ENCODE measurements at places on chromosomes 3 and 15. TPM values are rescaled to one million over a fixed set of nuclear protein-coding genes. Genes with fewer than 3 reads are reported as not detected.

- no peak for DNase-seq
These were observed 289.1 kb upstream of the CFAP20DC start for GRCh38 chr3:59338934-59339333.

The FAM43A gene
- 6.9 TPM for total RNA-seq

GRCh38 chr3:42511736-42512135, 9.3 kb downstream of the VIPR1 start:
- no peak for DNase-seq

DNA sequence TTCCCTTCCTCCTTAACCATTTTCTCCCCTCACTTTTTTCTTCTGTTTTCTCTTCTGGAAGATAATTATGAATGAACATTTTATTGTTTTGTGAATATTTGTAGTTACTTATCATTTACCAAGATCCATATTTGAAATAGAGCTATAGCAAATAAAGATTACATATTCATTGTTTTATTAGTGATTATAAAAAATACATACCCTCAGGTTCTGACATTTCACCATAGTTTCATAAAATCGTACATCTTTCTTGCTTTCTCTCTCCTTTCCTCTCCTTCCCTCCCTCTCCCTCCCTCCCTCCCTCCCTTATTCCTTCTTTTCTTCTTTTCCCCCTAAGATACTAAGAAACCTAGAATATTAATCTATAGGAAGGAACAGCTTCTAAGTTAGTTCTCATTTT, 410.9 kb upstream of the GOLIM4 start:
- DNase-seq: no peak

DNA sequence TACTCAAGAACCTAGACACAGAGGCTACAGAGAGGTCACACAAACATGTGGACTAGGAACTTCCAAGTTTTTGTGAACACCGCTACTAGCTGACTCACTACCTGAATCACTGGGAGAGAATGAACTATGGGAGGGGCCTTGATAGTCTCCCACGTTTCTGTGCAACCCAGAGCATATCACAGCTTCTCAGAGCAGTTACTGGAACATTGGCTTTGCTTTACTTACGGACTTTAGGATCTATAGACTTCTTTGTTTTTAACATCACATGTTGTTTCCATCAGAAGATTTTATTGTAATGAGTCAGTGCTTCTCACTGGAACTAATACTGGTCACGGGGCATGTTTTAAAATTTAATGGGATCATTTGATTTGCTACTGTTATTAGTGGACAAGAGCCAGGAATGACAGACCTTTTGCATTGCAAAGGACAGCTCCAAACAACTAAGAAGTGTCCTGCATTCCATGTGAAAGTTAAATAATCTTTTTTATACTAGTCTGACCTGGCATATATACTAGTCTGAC, 35.6 kb downstream of the RTP4 start:
- no peak for DNase-seq

DNA sequence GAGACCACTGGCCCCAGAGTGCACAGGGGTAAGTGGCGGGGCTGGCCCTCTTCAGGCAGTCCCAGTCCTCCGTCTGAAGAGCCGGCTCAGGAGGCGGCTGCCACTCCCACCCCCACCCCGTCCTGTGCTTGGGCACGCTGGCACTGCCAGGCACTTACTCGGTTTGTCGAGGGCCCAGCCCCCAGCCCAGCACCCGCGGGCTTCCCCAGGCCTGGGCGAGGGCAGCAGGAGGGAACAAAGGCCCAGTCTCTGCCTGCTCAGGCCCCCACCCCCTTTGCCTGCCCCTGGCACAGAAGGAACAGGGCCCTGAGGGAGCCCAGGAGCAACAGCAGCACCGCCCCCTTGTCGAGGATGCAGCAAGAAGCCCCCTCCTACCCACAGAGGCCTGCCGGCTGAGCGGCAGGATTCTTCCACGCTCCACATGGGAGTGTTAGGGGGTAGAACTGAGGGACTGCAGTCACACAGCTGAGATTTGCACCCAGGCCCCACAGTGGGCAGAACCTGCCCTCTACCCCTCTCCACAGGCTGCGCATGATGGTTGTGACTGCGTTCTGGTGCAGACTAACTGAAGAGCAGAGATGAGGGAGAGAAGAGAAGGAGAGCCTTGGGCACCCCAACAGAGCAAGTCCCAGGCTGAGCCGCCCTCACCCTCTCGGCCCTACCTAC, 8.9 kb downstream of the DUSP7 start:
- no peak for DNase-seq

GRCh38 chr15:45941367-45941766, 306.5 kb downstream of the SQOR start:
- DNase-seq: no peak

- DNase-seq: no peak
These were observed 514 bp downstream of the MBNL1 start for GRCh38 chr3:152269056-152269830.

GRCh38 chr3:9727041-9727595, 4.4 kb upstream of the BRPF1 start:
- peak; percentile 60 for DNase-seq

DNA sequence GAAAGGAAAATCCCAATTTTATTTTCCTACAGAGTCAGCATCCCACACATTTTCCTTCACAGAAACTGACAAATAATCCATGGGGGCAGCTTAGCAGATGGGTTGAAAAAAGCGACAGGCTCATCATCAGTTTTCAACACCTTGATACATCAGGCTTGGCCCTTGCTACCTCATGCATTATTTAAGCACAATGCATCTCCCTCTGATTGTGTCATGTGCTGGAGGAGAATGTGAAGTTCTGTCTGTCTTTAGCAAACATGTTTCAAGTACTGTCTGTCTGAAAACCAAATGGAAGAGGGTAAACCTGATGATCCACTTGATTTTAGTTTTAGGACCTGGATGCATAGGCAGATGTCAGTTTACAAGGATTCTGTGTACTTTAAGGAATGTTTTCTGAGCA, 128.6 kb upstream of the ADAMTS9 start:
- no peak for DNase-seq

DNA sequence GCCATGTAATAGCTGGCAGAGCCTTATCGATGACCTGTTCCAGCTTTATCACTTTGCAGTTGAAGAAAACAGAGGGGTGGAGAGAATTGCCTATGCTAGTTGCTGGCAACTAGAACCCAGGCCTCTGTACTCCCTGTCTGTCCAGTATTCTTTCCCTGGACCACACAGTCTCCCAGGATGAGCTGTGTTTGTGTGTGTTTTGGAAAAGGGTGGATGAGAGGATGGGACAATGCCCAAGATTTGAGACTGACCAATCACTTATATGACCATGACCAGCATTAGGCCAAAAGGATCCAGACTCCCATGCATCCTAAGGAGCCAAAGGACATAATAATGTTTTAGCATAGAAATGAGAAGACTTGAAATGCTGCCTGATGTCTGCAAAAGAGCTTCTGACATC, 102.6 kb downstream of the CD200R1L start:
- DNase-seq: no peak

The DNAH12 gene
- 0.11 TPM for total RNA-seq

DNA sequence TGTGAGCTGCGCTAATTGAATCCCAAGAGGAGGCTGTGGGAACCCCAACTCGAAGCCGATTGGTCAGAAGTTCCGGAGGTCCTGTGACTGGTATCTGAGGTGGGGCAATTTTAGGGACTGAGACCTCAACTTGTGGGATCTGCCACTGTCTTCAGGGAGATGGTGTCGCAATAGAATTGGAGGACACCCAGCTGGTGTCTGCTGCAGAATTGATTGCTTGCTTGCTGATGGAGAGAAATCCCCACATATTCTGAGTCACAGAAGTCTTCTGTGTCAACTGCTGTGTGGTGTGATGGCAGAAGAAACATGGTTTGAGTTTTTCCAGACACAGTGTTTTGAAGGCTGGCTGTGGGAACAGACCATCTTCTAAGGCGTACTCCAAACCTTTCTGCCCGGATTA, 99.7 kb upstream of the PLXNA1 start:
- no peak for DNase-seq

The GRIP2 gene
- not detected for total RNA-seq

DNA sequence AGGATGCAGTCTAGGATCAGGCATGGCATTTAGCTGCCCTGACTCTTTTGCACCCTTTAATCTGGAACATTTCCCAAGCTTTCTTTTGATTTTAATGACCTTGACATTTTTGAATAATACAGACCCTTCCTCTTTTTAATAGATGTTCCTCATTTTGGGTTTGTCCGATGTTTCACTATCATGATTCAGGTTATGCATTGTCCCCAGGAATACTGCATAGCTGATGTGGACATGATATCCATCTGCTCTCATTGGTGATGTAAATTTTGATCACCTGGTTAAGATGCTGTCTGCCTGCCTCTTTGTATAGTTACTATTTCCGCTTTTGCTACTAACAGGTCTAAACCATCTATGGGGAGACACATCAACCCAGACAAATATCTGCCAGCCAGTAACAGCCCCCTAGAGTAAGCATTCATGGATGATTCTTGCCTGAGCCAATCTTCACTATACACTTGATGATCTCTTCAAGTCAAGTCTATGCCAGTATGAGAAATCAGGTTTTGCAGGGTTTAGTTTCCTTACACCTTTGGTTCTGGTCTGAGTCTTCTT, 50.6 kb upstream of the ULK4 start:
- DNase-seq: no peak

DNA sequence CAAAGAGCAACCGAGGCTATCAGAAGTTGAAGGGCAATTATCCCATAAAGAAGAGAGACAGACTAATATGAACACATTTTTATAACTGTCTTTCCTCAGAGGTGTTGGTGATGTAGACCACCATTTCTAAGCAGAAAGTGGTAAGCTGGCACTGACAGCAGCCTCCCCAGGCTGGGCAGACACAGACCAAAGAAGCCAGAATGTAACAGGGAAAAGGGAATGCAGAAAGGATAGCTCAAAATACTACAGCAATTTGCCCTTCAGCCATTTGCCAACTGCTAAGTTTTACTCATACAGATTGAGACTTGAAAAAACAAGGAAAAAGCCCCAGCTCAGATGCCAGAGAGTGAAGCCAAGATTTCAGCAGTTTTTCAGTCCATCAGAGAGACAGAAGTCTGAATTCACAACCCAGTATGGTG, 73.5 kb upstream of the ABI3BP start:
- DNase-seq: no peak

The SLC9A9 gene
- total RNA-seq: 1.6 TPM

The LRRC31 gene
- 0.07 TPM for total RNA-seq

- no peak for DNase-seq
These were observed 82.9 kb downstream of the CLDN1 start for GRCh38 chr3:190239325-190239724.

DNA sequence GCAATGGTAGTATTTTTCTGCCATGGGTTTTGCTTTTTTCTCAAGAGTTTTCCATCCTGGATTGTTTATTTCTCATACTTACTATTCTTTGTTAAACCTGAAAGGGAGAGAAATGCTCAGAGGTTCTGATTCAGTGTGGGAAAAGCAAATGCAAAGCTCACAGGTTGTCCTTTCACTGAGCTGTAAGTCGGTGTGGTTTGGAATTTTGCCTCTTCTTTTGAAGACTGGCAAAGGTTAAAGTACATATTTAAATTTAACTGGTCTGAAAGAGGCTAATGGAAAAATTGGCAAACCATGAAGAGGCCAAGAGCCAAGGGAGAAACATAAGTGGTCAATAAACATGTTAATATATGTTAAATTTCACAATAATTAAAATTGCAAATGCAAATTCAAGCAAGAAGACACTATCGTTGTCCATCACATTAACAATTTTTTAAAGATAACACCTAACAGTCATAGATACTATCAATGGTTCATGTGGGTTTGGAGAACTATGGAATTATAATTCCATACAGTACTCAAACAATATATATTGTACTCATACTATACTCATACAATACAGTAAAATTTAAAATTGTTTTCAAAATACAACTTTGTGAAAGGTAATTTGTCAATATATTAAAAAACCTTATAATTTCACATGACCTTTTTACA, 246.8 kb upstream of the STT3B start:
- no peak for DNase-seq

The ZDHHC19 gene
- not detected for total RNA-seq
